Uterine smooth muscle cell (primary cell): ENCODE measurements at places on chromosomes 2 and 18. TPM values are rescaled to one million over a fixed set of nuclear protein-coding genes. Genes with fewer than 3 reads are reported as not detected.

Gene DSG1
- total RNA-seq, result not detected in 2 replicates

Gene LOXHD1
- total RNA-seq, result not detected in 2 replicates

Gene INHA
- 0.11 and 0.50 TPM in 2 replicates for total RNA-seq

Gene ALPI
- total RNA-seq, result not detected in 2 replicates

Gene RTP5
- not detected in 2 replicates for total RNA-seq

Gene SRD5A2
- total RNA-seq, result not detected in 2 replicates

Gene MAPK4
- total RNA-seq, result not detected in 2 replicates

Gene PPP1R1C
- 0.25 and 2.2 TPM in 2 replicates for total RNA-seq

Gene MOB4
- 30.7 and 31.9 TPM in 2 replicates for total RNA-seq

Gene C2orf66
- under 0.01 and 0.12 TPM in 2 replicates for total RNA-seq

Gene CASP10
- 4.5 and 6.1 TPM in 2 replicates for total RNA-seq

Gene HOXD12
- 0.33 and 0.37 TPM in 2 replicates for total RNA-seq

Gene SERPINB11
- total RNA-seq, result not detected in 2 replicates

Gene SERPINB5
- total RNA-seq, result not detected in 2 replicates

Gene OSGEPL1
- total RNA-seq, result 9.4 and 18.6 TPM in 2 replicates

Gene ICA1L
- 6.2 and 6.4 TPM in 2 replicates for total RNA-seq

Gene REG3A
- not detected in 2 replicates for total RNA-seq

Gene G6PC2
- not detected in 2 replicates for total RNA-seq

Gene SOX11
- 0.37 and 0.66 TPM in 2 replicates for total RNA-seq

Gene PLCL1
- total RNA-seq, result 0.77 and 1.9 TPM in 2 replicates

Gene ASPRV1
- 0.11 and 0.12 TPM in 2 replicates for total RNA-seq

Gene ASB3
- 33.0 and 34.0 TPM in 2 replicates for total RNA-seq
